Uterus (tissue), 4 donors: ENCODE measurements at places on chromosomes 13 and 19. TPM values are rescaled to one million over a fixed set of nuclear protein-coding genes. Genes with fewer than 3 reads are reported as not detected.

DNA sequence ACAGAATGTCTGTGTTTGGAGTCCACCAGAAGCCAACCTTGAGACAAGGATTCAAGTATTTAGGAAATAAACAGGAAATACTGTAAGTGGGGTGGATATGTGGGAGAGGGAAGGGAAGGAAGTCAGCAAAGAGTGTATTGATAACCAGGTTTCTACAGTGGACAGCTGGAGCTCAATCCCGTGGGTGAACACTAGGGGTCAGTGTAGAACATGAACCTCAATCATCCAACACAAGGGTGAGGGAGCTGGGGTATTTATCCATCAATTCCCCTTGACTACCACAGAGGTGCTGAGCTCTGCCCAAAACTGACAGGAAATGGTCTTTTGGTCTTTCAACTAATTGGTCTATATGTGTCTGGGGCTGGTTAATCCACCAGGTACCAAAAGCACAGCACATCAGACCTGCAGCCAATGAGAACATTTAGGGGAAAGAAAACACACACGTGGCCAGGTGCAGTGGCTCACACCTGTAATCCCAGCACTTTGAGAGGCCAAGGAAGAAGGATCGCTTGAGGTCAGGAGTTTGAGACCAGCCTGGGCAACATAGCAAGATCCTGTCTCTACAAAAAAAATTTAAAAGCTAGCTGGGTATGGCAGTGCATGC is 5.6 kb upstream of the SYDE1 start:
- no peak for DNase-seq

DNA sequence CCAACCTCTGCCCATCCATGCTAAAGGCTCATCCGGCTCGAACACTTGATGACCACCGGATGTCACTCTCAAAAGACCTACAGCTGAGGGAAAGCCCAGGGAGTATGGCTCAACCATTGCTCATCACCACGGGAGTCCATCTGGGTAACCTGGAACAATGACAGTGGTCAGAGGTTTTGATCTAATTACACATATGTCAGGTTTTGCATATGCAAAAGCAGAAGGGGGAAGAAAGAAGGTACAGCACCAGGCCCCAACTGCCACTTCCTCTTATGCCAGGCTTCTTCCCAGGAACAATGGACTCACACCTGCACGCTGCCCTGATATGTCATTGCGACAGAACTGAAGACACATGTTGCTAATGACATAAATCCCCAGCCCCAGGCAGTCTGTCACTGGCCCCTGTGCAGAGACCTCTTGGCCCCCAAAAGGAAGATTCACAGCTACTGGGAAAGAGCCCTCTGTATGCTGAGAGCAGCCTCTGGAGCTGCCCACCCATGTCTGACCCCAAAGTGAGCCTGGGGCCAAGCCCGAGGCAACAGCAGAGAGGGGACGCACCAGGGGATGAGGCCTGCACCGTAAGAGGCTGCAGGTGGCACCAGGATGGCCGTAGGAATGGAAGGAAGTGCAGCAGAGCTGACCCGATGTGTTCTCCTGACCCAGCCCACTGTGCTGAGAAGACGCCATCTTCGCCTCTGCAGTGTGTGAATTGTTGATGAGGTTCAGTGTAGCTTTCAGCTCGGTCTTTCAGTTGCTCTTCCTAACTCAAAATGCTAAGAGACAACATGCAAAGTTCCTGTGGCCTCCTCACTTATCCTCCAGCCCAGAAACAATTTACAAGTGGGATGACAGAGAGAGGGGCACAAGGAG is 26.3 kb downstream of the EPS15L1 start:
- no peak for DNase-seq

DNA sequence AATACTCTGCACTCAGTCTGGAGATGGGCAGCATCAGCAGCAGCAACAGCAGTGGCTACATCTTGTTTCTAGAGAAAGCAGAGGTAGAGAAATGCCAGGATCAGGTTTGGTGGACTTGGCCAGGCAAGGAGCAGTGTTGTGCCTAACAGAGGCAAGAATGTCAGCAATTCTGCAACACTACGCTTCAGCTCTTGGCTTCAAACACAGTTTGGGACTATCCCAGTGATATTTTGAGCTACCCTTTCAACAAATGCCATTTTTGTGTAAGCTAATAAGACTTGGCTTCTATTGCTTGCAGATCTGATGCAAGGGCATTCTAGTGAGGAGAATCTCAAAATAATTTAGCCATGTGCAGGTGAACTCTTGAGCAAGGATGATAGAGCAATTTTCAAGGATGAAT is 271.3 kb downstream of the PCDH20 start:
- no peak for DNase-seq

- no peak for DNase-seq
These were observed 40.2 kb downstream of the CARS2 start for GRCh38 chr13:110665491-110666254.

DNA sequence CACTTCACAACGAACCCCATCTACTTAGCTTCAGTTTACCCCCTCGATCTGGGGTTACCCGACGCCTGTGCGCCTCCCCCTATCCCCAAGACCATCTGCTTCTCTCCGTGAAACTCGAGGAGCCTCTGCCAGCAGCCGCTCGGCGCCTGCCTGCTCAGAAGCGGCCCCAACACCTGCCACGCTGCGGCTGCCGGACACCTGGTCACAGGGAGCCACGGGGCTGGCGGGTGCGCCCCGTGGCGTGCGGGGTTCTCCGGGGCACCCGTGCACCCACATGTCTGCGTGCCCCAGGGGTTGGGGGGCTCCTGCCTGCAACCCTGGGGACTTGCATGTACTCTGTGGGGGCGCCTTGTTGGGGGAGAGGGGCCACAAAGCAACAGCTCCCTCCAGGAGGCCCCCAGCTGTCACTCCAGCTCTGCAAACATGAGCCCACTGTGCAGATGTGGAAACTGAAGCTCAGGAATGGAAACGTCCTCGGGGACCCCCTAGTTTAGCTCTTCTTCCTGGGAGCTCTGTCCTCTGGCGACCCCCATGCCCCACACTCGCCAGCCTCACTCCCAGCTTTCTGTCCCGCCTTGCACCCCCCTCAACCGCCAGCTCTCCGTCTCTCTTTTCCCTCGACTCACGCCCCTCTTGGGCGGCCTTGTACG is 7.0 kb upstream of the SEMA6B start:
- DNase-seq = no peak

GRCh38 chr19:47241919-47242577 is 11.0 kb upstream of the BBC3 start:
- DNase-seq = no peak

- DNase-seq = no peak
These were observed 6.1 kb downstream of the FCGBP start for GRCh38 chr19:39928357-39928725.

- DNase-seq = peak; percentile 23
These were observed 13.5 kb downstream of the DPF1 start for GRCh38 chr19:38210458-38210987.

GRCh38 chr19:1446713-1447481 is 3.0 kb upstream of the APC2 start:
- DNase-seq = no peak

GRCh38 chr19:12606796-12607195 is 3.8 kb downstream of the ZNF490 start:
- no peak for DNase-seq

DNA sequence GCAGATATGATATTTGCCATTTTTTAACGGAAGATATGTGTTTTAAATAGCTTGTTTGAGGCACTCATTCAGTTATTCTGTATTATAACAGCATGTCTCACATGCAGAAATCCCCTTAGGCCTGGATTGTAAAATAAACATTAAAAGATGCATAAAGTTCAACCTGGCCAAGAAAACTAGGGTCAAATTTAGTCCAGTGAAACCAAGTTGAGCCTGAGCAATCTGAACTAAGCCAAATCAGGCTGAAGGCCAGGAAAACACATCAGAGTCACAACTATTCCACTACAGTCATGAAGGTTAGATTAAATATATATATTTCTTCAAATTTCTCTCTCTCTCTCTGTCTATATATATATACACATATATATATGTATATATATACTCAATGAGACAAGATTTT is 504.8 kb downstream of the SLITRK1 start:
- no peak for DNase-seq

- peak; percentile 91 for DNase-seq
These were observed 673 bp downstream of the TEAD2 start for GRCh38 chr19:49361438-49362047.

DNA sequence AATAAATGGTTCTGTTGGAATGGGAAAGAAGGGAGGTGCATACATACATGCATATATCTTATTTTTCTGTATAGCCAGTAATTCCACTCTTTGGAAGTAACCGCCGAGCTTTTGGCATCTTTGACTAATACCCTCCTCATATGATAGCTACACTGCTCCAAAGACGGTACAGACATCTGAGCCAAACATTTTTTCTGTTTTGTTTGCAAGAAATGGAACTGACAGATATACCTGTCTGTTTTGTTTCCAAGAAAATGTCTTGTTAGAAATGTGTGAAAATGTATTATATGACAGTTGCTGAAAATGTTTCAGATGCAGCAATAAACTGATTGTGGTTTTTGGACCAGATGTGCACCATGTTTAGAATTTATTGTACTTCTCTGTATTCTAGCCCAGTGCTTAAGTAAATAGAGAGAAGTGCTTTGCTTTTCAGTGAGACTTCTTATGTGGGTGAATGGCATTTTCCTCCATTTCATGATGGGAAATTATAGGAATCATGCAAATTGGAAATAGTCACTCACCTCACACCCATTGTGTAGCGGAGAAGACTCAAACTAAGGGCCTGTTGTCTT is 396.9 kb downstream of the KCNRG start:
- DNase-seq = no peak

GRCh38 chr19:55088543-55089341 is 13.1 kb downstream of the EPS8L1 start:
- DNase-seq = peak; percentile 82

- no peak for DNase-seq
These were observed 1.2 kb downstream of the ACP7 start for GRCh38 chr19:39085392-39085791.

DNA sequence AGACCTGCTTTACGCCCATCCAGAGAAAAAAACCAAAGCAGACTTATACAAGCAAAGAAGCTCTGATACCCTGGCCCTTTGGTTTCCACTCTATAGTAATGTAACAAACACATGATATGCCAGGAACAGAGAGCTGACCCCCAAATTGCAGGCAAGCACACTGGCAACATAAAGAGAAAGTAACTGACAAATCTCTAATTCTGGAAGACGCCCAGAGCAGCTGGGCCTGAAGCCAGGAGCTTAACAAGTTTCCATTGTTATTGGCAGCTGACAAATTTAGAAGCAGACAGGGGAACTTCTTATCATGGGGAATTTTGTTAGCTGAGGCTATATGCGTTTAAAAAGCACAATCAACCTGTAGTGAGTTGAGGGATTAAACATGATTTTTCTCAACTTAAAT is 158.0 kb downstream of the DLEU7 start:
- DNase-seq = peak; percentile 21

The ZNF57 gene
- total RNA-seq = 3.2 TPM

The IRS2 gene
- total RNA-seq = 9.4 TPM

The HTR2A gene
- total RNA-seq = 0.29 TPM

The CELF5 gene
- not detected for total RNA-seq

The GGACT gene
- total RNA-seq = 0.29 TPM
